ENCODE measurements at places on chromosomes 12 and 14. TPM values are rescaled to one million over a fixed set of nuclear protein-coding genes. Genes with fewer than 3 reads are reported as not detected.
A peak's percentile ranks its signal among the peaks of the same experiment; 100 is the strongest.

The PRICKLE1 gene
- 3.6 TPM for total RNA-seq

- H3K27ac ChIP-seq: no peak overlapping the region
- peaks cover 2% of the 10 kb centered on the region for H3K36me3 ChIP-seq
- peaks cover 7% of the 10 kb centered on the region for H3K4me1 ChIP-seq
Observed at GRCh38 chr14:21087294-21088091, 11.0 kb downstream of the ZNF219 start.

GRCh38 chr14:76267322-76268046, 108.5 kb upstream of the ESRRB start:
- DNase-seq: peak; percentile 65
- peak overlapping the region; percentile 36 for H3K4me3 ChIP-seq
- no peak overlapping the region for H3K27ac ChIP-seq

The TMTC1 gene
- total RNA-seq: 15.6 TPM

DNA sequence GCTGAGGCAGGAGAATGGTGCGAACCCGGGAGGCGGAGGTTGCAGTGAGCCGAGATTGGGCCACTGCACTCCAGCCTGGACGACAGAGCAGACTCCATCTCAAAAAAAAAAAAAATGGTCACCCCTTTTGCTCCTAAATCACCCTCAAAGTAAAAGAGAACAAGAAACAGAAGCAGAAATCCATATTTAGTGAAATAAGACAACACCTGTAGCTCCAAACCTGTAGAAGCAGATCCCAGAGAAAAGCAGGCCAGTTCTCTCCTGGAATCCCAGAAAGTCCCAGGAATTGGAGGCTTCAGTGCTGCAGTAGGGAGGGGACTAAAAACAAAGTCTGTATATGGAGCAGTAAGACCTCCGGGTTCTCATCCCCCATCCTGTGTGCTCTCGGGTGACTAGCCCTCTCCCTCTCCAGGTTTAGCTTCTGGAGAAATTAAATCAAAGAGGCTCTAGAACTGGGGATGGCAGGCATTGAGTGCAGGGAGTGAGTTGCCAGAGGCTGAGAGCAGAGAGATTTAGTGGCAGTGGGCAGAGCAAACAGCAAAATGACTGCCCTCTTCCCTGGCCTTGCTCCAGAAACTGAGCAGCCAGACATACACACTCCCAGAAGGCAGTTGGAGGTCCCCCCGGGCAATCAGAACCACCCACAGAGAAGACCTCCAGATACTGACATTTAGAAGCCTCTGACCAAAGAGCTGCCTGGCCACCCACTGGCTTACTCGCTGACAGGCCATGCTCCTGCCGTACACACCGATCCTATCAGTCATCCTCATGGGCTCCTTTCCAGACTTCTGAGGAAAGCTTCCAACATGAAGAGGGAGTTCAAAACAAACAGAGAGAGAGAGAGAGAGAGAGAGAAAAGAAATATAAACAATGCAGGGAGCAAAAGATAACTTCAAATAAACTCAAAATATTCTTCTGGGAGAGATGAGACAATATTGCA, 6.3 kb upstream of the MLXIP start:
- peaks cover 36% of the 10 kb centered on the region for H3K4me1 ChIP-seq
- peak; percentile 64 for DNase-seq
- H3K36me3 ChIP-seq: no peaks in the 10 kb centered on the region
- H3K27me3 ChIP-seq: no peaks in the 10 kb centered on the region
- peak overlapping the region; percentile 38 for H3K27ac ChIP-seq
- H3K4me3 ChIP-seq: no peak overlapping the region
